ENCODE measurements at places on chromosomes 7 and 10.

GRCh38 chr10:17737027-17737965 lies 14.7 kb upstream of the TMEM236 start:
- no peak for DNase-seq
- no peaks in the 10 kb centered on the region for H3K36me3 ChIP-seq
- H3K4me1 ChIP-seq, result no peaks in the 10 kb centered on the region
- H3K27ac ChIP-seq, result no peak overlapping the region

- no peaks in the 10 kb centered on the region for H3K36me3 ChIP-seq
- peaks cover 16% of the 10 kb centered on the region for H3K27me3 ChIP-seq
- peaks cover 26% of the 10 kb centered on the region for H3K4me1 ChIP-seq
- H3K4me3 ChIP-seq, result no peak overlapping the region
- H3K27ac ChIP-seq, result peak overlapping the region; percentile 34
- DNase-seq, result no peak
Measured at GRCh38 chr7:159006610-159007130, 138.0 kb downstream of the VIPR2 start.

- no peak overlapping the region for H3K4me3 ChIP-seq
- H3K27ac ChIP-seq, result peak overlapping the region; percentile 78
- peaks cover 68% of the 10 kb centered on the region for H3K36me3 ChIP-seq
- no peak for DNase-seq
- H3K27me3 ChIP-seq, result no peaks in the 10 kb centered on the region
Measured at GRCh38 chr10:22704942-22705341, 9.4 kb downstream of the PIP4K2A start.

DNA sequence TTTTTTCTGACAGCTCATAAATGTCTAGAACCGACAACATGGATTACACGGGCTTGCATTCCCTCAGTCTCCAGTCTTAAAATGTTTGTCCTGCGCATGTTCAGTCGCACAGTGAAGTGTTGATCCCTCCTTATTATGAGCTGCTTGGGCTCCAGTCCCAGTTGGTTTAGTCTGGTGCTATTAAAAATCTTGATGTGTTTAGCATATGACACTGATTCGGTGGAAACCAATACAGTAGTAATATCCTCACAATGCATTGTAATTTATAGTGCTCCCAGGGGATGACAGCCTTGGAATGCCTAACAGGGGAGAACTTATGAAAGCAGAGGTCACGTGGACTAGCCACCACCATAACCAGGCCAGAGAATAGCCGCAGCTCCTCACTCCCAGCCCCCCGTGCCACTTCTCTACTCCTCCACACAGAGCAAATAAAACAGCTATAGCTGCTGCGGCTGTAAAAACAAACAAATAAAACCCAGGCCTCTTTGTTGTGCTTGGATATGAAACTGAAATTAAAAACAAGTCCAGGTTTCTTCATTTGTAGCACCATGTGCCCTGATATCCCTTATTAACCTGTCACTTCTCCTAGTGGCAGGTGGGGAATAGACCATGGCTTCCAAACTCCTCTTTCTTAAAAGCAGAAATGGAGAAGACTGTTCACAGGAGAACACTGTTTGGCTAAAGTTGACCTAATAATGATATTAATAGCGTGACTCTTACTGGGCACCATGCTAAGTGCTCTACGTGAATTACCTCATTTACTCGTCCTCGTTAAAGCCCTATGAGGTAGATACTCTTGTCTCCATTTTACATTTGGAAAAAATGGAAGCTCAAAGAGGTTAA lies 7.7 kb downstream of the DPCD start:
- H3K4me1 ChIP-seq, result no peaks in the 10 kb centered on the region
- no peaks in the 10 kb centered on the region for H3K36me3 ChIP-seq
- H3K27me3 ChIP-seq, result no peaks in the 10 kb centered on the region
- no peak for DNase-seq
- no peak overlapping the region for H3K27ac ChIP-seq
- no peak overlapping the region for H3K4me3 ChIP-seq

GRCh38 chr10:89164920-89165319 lies 42.2 kb downstream of the CH25H start:
- no peak for DNase-seq
- H3K4me1 ChIP-seq, result peaks cover 37% of the 10 kb centered on the region
- peaks cover 26% of the 10 kb centered on the region for H3K27me3 ChIP-seq
- no peak overlapping the region for H3K4me3 ChIP-seq
- no peak overlapping the region for H3K27ac ChIP-seq

DNA sequence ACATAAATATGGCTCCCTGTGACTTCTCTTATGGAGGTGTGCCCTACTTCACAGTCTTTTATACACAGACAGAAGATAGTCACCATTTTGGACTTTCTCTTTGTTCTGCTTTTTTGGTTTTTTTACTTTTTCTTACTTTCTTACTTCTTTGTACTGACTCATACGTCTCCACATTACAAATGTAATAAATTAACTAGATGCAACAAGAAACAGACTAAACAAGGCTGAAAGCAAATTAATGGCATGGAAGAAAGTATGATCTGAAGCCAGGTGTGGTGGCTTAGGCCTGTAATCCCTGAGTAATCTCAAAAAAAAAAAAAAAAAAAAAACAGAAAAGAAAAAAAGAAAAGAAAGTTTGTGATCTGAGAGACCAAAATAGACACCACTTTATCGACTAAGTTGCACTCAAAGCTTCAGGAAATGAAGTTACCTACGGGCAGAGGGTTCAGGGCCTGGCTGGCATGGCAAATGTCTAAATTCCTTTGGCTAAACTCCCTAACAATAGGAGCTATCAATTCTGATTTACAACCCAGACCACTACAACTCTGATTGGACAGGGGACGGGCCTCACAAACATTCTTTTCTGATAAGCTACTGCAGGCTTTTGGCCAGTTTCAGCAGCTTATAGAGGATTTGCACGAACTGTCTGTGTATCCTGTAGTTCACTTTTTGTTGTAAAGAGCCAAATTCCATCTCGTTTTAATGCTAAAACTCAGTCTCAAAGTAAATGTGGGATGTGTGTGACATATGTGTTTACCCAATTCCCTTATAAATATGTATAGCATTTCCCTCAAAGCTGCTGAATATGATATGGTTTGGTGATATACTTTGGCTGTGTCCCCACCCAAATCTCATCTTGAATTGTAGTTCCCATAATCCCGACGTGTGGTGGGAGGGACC lies 129.1 kb downstream of the SEPTIN14 start:
- no peak for DNase-seq
- no peaks in the 10 kb centered on the region for H3K36me3 ChIP-seq
- H3K27me3 ChIP-seq, result no peaks in the 10 kb centered on the region

- H3K27me3 ChIP-seq, result peaks cover 26% of the 10 kb centered on the region
- DNase-seq, result no peak
- H3K27ac ChIP-seq, result no peak overlapping the region
- peaks cover 2% of the 10 kb centered on the region for H3K4me1 ChIP-seq
- H3K4me3 ChIP-seq, result no peak overlapping the region
Measured at GRCh38 chr7:45407730-45408408, 166.3 kb upstream of the ADCY1 start.

- DNase-seq, result no peak
- no peaks in the 10 kb centered on the region for H3K27me3 ChIP-seq
- H3K4me1 ChIP-seq, result peaks cover 18% of the 10 kb centered on the region
- peak overlapping the region; percentile 88 for H3K27ac ChIP-seq
- no peak overlapping the region for H3K4me3 ChIP-seq
- H3K36me3 ChIP-seq, result peaks cover 92% of the 10 kb centered on the region
Measured at GRCh38 chr10:26721561-26721960, 24.1 kb downstream of the PDSS1 start.

DNA sequence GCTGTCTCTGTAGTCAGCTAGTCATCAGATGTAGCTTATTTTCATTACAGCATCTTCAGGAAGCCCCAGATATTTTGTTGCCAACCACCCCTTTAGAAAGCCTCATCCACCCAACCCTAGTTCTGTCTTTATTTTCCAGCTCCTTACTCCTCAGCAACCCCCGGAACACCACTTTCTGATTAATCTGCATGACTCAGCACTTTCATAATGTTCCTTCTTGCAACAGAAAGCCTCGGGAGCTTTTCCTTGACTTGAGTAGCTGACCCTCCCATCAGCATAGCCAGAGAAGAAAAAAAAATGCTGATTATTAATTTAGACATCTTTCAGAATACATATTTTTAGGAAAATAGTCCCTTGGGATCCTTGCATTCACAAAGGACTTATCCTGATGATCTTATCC lies 244.0 kb upstream of the CXCL12 start:
- no peak for DNase-seq
- H3K27ac ChIP-seq, result no peak overlapping the region
- no peaks in the 10 kb centered on the region for H3K4me1 ChIP-seq
- no peaks in the 10 kb centered on the region for H3K36me3 ChIP-seq
- H3K4me3 ChIP-seq, result no peak overlapping the region

- peak overlapping the region; percentile 92 for H3K4me3 ChIP-seq
- peaks cover 11% of the 10 kb centered on the region for H3K36me3 ChIP-seq
- H3K4me1 ChIP-seq, result peaks cover 38% of the 10 kb centered on the region
Measured at GRCh38 chr7:33109758-33110238, 594 bp upstream of the RP9 start.

DNA sequence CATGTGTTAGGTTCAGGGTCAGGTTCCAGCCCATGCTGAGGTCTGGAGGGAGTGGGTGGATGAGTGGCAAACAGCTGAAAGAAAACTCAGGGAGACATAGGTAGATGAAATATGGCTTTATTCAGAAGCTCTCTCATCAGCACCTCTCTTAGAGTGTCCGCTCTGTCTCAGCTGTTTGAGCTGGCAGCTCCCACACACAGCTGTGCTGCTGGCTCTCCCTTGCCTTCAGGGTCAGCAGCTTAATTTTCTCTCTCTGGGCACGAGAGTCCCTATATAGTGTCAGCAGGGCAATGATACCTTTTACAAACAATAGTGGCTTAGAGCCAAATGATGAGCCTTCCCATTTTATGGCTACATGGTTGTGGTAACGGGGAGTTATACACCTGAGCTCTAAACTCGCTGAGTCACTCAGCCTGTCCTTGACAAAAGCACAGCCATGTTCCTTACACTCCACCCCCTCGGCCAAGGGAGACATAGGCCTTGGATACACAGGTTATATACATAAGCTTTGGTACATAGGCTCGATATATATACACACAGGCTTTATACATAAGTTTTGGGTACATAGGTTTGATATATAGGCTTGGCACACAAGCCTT lies 10.4 kb downstream of the RNF133 start:
- no peak for DNase-seq
- no peak overlapping the region for H3K27ac ChIP-seq
- no peak overlapping the region for H3K4me3 ChIP-seq
- no peaks in the 10 kb centered on the region for H3K4me1 ChIP-seq
- no peaks in the 10 kb centered on the region for H3K27me3 ChIP-seq

- H3K4me1 ChIP-seq, result peaks cover 10% of the 10 kb centered on the region
- no peak overlapping the region for H3K4me3 ChIP-seq
- H3K27me3 ChIP-seq, result peaks cover 45% of the 10 kb centered on the region
- no peaks in the 10 kb centered on the region for H3K36me3 ChIP-seq
Measured at GRCh38 chr10:3006093-3006492, 61.3 kb upstream of the PFKP start.

DNA sequence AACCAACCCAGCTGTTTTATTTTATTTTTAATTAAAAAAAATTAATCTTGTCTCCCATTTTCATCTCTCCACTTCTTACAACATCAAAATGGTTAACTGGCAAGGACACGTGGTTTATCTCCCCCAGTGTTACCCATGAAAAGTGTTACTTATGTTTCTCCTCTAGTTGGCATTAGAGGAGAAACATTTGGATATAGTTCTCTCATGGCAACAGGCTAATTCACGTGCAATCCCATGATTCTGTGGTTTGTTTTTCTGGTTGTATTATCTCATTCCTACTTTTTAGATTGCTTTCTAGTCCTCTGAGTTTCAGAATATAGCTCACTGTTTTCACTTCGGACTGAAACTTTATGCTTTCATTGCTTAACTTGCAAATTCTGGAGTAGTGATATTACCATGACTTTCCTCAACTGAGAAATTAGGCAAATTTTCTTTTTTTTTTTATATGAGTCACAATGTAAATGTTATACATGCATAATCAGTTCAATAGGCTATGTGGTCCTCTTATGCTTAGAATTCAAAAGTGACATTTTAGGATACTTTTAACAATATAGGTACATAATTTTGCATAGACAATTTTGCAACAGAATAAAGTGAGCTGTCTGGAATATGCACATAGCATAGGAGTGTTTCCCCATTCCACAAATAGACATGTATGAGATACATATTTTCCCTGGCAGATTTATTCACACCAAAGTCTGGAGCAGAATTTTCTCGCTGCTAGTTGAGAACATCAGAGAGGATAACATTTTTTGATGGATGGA lies 43.0 kb downstream of the LHFPL3 start:
- no peak overlapping the region for H3K4me3 ChIP-seq
- DNase-seq, result no peak
- no peak overlapping the region for H3K27ac ChIP-seq
- no peaks in the 10 kb centered on the region for H3K4me1 ChIP-seq

DNA sequence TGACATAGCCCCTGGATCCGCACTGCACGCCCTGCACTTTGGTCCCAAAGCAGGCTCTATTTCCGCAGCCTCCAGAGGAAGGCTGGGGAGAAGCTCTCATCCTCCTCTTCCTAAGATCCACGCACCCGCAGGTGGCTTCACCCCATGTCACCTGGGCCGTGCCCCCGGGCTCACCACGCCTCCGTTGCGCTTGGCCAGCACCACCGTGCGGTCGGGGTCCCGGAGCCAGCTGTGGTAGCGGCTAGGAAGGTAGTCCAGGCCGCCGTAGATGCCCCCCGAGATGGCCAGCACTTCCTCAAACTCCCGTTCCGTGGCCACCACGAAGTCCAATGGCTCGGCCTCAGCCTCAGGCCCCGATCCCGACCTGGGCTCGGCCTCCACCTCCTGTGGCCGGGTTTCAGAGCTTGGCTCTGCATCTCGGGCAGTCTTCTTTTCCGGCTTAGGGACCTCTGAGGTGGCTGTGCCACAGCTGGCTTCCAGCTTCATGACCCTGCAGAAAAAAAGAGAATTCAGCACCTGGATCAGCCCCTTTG lies 5.7 kb downstream of the NAT16 start:
- peaks cover 90% of the 10 kb centered on the region for H3K27me3 ChIP-seq
- no peak for DNase-seq
- H3K27ac ChIP-seq, result no peak overlapping the region
- no peaks in the 10 kb centered on the region for H3K36me3 ChIP-seq

Measured in activated T-cell treated with anti-CD3 and anti-CD28 coated beads, Interleukin-2, amount 50 U/mL, for 24 hours (primary cell).